Activated CD4-positive, alpha-beta T cell treated with anti-CD3 and anti-CD28 coated beads, Interleukin-2, amount 50 U/mL, for 4 hours (primary cell): ENCODE measurements at places on chromosomes 16 and 17.
A peak's percentile ranks its signal among the peaks of the same experiment; 100 is the strongest.

DNA sequence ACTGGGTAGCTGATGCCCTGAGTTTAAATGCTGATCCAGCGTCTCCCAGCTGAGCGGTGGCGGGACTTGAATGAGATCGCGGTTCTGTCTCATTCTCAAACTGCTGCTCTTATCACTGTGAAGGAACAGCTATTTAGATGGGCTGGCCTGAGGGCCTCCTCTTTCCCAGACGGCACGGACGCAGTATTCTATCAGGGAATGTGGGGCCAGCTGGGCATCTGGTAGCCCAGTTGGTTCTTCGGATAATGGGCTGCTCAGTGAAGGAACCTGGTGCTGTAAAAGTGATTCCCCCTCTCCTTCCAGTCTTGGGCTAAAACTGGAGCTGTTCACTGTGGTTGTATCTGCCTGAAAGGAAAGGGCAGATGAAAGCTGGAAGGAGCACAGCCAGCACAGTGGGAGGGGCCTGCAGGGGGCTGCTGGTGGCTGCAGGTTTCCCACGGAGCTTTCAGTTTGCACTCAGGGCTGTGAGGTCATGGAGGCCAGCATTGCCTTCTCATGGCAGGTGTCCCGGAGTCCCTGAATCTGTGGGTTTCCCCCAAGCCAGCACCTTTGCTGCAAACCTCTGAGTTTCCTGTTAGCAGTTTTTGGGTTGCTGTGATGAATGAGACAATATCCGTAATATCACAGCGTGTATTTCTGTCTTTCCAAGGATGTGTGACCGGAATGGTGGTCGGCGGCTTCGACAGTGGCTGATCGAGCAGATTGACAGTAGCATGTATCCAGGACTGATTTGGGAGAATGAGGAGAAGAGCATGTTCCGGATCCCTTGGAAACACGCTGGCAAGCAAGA, 3.6 kb downstream of the IRF8 start:
- DNase-seq = peak; percentile 52

DNA sequence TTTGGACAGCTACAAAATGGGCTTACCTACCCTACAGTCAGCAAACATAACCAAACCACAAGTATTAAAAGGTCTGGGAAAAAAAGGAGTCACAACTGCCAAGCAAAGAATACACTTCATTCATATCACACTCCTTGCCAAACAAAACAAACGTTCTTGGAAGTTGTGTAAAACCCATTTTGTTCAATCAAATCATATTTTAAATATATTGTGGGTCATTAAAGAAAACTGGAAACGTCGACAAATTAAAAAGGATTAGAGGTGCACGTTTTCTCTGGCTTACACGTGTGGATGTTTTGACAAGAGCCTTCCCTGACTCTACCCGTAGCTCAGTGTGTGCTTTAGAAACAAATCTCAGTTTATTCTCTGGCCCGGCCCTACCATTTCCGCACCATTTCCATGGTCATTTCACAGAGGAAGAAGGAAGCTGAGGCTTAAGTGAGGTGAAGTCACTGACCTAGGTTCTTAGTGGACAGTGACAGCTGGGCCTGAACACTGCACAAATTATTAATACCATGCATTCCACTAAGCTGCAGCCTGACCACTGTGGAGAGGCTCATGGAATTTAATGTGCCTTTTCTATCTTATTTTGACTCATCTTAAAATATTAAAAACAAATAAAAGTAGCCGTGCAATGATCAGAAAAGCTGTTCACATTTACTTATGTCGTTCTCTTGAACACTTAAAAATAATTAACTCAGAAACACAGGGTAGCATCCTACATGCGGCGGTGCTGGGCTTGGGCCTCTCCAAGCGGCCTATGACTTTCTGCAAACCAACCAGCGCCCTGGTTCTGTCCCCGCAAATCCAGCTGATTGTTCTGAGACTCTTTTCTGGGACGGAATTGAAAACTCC, 968 bp downstream of the CEP112 start:
- DNase-seq = no peak

DNA sequence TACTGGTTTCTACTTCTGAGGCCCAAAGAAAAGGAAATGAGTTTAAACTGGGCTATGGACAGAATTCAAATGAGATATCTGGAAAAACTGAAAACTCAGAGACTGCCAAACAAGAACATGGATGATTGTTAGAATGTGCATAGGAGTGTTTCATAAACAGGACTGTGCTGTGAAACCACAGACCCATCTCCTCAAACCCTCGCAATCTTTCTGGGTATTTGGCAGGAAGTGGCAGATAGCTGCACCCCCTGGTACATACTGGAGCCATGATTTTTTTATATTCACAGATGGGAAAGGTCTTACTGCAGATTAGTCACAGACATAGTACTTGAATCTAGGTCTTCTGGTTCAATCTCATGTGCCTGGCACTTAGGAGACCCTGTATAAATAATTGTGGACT, 145.0 kb downstream of the CCDC182 start:
- DNase-seq = no peak

GRCh38 chr17:60529806-60530205, 3.8 kb upstream of the APPBP2 start:
- DNase-seq = no peak

DNA sequence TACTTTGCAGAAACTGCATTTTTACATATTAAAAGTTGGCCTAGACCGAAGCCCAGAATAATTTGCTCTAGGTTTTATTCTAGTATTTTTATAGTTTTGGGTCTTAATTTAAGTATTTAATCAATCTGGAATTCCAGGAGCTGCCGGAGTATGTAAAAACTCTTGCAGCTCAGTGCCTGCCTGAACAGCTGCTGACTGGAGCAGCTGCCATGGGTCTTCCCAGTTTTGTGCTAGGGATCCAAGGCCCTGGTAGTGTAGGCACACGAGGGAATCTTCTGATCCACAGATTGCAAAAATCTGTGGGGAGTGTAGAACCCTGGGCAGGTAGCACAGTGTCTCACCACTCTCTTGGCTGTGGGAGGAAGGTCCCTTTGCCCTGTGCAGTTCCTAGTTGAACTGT, 87.0 kb upstream of the HS3ST3A1 start:
- DNase-seq = no peak

DNA sequence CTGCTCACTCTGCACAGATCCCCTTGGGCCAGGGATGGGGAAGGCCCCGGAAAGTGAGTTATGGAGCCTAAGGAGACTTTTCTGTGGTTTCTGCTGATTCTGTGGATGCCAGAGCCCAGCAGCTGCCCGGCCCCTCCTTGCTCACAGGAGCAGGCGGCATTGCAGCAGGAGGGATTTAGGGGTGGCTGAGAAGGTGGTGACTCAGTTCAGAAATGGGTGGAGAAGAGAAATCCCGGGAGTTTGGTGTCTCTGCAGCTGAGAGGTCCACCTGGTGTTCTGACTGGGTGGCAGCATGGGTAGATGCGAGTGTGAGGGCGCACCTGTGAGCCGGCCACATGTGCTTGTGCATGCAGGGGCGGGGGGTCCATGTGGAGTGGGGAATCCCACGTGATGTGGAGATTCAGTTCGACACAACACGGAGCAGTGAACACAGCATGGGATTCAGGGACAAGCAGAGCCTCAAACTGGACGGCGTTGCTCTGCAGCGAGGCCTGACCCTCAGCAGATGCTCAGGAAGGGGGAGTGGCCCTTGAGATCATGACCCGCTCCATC, 16.0 kb upstream of the SPPL2C start:
- DNase-seq = no peak

- DNase-seq = no peak
Observed at GRCh38 chr17:81980707-81981343, 3.4 kb downstream of the ASPSCR1 start.

- DNase-seq = no peak
Observed at GRCh38 chr16:58219432-58219831, 21.5 kb upstream of the CSNK2A2 start.

DNA sequence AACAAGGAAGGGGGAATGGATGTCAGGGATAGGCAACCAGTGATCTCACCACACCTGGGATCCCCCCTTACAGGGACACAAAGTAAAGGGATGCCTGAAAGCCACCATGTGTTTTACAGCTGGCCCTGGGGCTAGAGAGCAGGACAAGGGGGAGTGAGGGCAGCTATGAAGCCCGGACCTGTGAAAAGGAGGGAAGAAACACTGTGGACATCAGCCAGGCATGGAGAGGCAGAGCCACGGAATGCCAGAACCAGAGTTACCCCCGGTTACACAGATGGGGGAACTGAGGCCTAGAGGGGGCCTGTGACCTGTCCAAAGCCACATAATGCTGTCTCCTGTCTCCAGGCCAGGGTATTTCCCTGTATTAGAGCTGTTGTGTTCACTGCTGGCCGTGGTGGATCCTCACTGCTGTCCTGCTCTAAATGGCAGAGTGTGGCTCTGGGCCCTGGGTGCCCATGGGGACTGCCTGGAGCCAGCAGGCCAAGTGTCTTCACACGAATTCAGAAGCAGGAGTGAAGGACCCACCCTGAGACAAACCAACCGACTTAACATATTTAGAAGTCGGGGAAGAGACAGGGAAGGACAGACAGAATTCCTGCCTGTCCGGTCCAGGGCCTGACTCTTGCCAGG, 29.7 kb upstream of the ITGA3 start:
- no peak for DNase-seq
